ENCODE measurements at places on chromosomes 1 and 21.

GRCh38 chr1:117556341-117556740 lies 49.5 kb upstream of the TENT5C start:
- H3K4me3 ChIP-seq, result no peak overlapping the region
- H3K36me3 ChIP-seq, result no peaks in the 10 kb centered on the region
- H3K27me3 ChIP-seq, result no peaks in the 10 kb centered on the region
- no peak overlapping the region for H3K27ac ChIP-seq

DNA sequence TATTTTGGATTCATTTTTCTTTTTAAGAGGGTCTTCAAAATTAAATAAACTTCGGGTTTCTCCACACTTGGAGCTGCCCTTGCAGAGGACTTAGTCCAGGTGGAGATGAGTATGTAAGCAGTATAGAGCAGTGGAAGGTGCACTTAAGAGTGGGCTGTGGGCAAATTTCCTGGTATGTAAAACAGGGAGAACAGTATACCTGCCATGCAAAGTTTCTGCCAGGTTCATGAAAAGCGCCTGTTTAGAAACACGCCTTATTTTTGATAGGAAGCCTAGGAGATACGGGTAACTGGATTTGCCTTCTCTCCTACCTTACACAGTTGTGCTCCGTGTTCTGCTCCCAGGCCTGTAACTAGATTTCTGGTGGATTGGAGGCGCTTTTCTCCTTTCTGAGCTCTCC lies 1.2 kb downstream of the KDM4A start:
- DNase-seq, result no peak
- peaks cover 25% of the 10 kb centered on the region for H3K4me1 ChIP-seq
- H3K27ac ChIP-seq, result no peak overlapping the region
- peak overlapping the region; percentile 86 for H3K4me3 ChIP-seq

DNA sequence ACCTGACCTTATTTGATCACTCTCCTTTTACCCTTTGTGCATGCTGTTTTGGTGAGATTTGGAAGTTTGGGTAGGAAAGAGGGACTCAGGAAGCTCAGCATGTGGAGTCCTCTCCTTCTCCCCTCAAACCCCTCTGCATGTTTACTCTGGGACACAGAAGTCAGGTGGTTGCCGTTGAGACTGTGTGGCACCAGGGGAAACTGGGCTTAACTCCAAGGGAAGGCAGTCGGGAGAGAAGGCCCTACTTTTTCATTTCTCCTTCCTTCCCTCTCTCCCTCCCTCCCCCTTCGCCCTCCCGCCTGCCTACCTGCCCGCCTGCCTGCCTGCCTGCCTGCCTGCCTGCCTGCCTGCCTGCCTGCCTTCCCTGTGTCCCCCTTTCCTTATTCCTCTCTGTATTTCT lies 34.8 kb upstream of the TTC22 start:
- H3K27me3 ChIP-seq, result no peaks in the 10 kb centered on the region
- H3K36me3 ChIP-seq, result no peaks in the 10 kb centered on the region
- no peak overlapping the region for H3K4me3 ChIP-seq
- H3K4me1 ChIP-seq, result no peaks in the 10 kb centered on the region

- H3K4me3 ChIP-seq, result no peak overlapping the region
- peaks cover 52% of the 10 kb centered on the region for H3K36me3 ChIP-seq
- H3K27ac ChIP-seq, result no peak overlapping the region
Measured at GRCh38 chr1:223727541-223727940, 15.2 kb downstream of the CAPN2 start.

- no peak overlapping the region for H3K4me3 ChIP-seq
- no peaks in the 10 kb centered on the region for H3K36me3 ChIP-seq
- no peak overlapping the region for H3K27ac ChIP-seq
Measured at GRCh38 chr21:38365521-38365920, 108.7 kb downstream of the KCNJ15 start.

GRCh38 chr1:154953611-154954038 lies 2.3 kb downstream of the PBXIP1 start:
- H3K4me1 ChIP-seq, result peaks cover 8% of the 10 kb centered on the region
- no peaks in the 10 kb centered on the region for H3K36me3 ChIP-seq
- no peak overlapping the region for H3K4me3 ChIP-seq
- H3K27ac ChIP-seq, result no peak overlapping the region

Data from PC-9 (cell line).